Breast epithelium (tissue), 4 donors: ENCODE measurements at places on chromosomes 13 and 19. TPM values are rescaled to one million over a fixed set of nuclear protein-coding genes. Genes with fewer than 3 reads are reported as not detected.

The CPT1C gene
- total RNA-seq, result 14.4 TPM

The LRRC63 gene
- total RNA-seq, result 0.15 TPM

The PDX1 gene
- total RNA-seq, result not detected

The CD79A gene
- total RNA-seq, result 0.80 TPM

The SIGLEC12 gene
- total RNA-seq, result not detected

The VMAC gene
- 6.1 TPM for total RNA-seq
